NCI-H1694 (cell line): ENCODE measurements at places on chromosomes 3 and 15.
A peak's percentile ranks its signal among the peaks of the same experiment; 100 is the strongest.

- DNase-seq = no peak
These were observed 319.2 kb downstream of the FGF12 start for GRCh38 chr3:192408007-192408646.

- DNase-seq = no peak
These were observed 185.8 kb downstream of the KCNH8 start for GRCh38 chr3:19334120-19334519.

GRCh38 chr15:52673734-52674133 lies 5.5 kb downstream of the ATOSA start:
- DNase-seq = no peak

DNA sequence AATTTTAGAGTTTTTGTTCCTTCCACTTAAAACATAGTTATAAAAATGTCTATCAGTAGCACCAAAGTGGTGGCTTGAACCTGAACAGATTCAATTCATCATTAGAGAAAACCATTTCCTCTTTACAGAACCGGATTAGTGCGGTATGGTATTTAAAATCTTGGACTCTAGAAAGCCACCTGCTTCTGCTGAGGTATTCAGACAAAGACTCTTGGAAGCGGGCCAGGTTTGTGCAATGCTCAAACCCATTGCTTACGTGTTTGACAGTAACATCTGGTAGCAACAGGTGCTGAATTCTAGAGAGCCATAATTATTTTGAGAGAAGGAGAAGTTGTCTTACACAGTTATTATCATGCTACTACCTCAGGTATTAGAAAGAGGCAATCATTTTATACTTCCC lies 290.5 kb downstream of the NAALADL2 start:
- DNase-seq = peak; percentile 63

DNA sequence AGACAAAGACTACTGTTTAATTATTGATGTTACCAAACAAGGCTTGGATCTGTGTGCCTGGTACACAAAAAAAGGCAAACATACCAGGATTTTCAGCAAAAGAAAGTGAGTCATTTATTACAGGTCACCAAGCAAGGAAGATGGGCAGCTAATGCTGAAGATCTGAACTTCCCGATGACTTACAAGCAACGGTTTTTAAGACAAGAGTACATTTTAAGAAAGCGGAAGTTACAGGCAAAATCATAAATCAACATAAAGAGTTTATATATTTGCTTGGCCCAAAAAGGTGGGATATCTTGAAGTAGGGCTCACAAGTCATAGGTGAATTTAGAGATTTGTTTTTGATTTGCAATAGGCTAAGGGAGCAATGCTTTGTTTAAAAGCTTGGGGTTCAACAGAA lies 125.4 kb upstream of the SPATA16 start:
- no peak for DNase-seq

DNA sequence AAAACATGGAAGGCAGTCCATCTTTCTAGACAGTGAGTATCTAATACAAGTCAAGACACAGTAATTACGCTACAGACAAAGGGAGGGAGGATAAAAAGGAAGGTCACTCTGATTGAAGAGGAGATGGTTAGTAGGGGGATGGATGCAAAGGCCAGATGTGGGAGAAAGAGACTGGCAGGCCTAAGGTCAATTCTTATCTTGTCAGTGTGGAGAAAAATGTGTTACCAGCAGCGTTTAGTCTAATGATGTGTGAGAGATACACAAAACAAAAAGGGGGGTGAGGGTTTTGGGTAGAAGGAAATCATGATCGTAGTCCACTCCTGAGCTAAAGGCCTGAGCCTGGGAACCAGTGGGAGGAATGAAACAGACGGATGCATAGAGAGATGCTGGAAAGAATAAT lies 46.7 kb downstream of the RFTN1 start:
- DNase-seq = no peak

DNA sequence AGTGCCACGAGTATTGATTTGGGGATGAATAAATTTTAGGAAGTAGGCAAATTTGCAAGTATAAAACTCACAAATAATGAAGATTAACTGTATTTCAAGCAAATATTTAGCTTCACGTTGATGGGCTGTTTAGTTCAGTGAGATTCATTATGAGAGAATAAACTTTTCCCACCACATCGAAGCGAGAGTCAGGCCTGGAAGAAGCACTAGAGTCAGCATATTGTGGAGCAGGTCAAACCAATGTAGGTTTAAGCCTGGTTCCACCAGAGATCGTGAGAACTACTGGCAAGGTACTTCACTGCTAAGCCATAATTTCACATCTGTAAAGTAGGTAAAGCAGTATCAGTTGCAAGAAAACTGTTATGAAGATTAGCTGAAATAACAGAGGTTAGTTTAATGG lies 22.3 kb downstream of the WDR49 start:
- DNase-seq = no peak

GRCh38 chr3:178267158-178267844 lies 268.9 kb upstream of the KCNMB2 start:
- no peak for DNase-seq

- no peak for DNase-seq
These were observed 60.4 kb upstream of the LRRC3B start for GRCh38 chr3:26562021-26562768.

DNA sequence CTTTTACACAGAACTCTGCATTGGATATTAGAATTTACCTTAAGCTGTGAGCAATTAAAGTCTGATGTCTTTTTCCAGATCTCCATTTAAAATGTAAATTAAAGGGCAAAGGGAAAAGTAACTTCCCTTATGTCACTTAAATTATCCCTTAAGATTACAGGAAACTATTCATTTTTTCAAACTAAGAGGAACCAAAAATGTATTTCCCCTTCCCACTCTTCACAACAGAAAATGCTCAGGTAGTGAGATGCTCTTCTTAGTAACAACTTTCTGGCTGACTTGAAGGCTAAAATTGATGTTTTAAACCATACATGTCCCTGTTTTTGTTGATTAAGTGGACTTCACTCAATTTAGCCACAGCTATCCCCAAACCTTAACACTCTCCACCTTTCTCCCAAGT lies 17.6 kb downstream of the RSL24D1 start:
- no peak for DNase-seq

DNA sequence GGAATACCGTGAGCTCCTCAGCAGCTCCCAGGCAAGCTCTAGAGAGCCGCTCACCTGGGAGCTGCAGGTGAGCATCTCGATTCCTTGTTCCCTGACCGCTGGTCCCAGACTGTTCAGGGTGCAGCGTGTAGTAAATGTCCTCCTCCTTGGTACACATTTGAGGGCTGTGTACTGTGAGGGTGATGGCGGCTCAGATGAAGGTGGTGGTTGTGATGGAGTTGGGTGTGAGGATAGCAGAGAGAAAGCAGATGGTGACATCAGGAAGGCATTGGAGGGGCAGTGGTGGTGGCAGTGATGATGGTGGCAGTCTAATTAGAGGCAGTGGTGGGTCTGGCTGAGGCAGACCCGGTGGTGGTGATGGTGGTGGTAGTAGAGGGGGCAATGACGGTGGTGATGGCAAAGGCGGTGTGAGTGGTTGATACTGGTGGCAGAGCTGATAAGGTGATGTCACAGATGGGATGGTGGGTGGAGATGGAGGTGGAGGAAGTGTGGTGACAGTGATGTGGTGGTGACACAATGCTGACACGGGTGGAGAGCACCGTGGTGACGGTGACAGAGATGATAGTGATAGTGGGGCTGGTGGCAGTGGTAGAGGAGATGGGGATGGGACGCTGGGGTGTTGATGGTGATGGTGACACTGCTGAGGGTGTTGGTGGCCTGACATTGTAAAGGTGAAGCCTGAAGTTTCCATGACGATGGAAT lies at the start of gene DNAJB8:
Gene DNAJB8, minus strand, starts transcription at position 51 of the 702 bp plus-strand sequence. CDS start 3,645 bp downstream, outside the sequence.
- DNase-seq = no peak

DNA sequence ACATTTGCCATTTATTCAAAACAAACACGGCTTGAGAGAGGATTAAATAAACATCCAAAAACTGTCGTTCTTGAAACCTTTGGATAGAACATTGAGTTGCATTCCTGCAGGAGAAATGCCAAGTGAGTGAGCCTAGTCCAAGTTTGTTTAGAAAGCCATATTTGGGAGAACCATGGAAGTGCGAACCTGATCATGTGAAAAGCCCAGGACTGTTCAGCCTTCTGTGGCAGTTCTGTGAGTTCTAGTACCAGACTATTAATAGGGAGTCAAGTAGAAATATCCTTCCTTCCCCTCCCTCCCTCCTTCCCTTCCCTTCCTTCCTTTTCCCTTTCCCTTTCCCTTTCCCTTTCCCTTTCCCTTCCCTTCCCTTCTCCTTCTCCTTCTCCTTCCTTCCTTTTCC lies 470.4 kb downstream of the LPP start:
- DNase-seq = no peak

- DNase-seq = no peak
These were observed 359.1 kb downstream of the CLSTN2 start for GRCh38 chr3:140294058-140294457.

DNA sequence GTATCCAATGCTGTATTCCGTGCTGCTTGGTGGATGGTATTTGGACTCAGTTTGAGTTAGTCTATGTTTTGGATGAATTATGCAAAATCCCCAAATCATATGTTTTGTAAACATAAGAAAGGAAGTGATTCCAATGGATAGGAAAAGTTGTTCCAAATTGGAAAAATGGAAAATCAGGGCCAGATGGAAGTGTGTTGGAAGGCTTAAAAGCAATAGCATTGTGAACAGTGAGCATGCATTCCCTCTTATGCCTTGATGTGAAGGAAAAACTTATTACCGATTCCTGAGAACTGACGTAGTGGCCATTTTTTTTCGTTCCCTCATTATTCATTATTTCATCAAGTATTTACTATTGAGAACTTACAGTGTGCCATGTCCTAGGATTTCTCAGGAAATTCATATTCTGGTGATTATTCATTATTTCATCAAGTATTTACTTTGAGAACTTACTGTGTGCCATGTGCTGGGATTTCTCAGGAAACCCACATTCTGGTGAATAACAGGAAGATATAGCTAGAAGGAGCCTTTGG lies 144.1 kb upstream of the TPRG1 start:
- no peak for DNase-seq

DNA sequence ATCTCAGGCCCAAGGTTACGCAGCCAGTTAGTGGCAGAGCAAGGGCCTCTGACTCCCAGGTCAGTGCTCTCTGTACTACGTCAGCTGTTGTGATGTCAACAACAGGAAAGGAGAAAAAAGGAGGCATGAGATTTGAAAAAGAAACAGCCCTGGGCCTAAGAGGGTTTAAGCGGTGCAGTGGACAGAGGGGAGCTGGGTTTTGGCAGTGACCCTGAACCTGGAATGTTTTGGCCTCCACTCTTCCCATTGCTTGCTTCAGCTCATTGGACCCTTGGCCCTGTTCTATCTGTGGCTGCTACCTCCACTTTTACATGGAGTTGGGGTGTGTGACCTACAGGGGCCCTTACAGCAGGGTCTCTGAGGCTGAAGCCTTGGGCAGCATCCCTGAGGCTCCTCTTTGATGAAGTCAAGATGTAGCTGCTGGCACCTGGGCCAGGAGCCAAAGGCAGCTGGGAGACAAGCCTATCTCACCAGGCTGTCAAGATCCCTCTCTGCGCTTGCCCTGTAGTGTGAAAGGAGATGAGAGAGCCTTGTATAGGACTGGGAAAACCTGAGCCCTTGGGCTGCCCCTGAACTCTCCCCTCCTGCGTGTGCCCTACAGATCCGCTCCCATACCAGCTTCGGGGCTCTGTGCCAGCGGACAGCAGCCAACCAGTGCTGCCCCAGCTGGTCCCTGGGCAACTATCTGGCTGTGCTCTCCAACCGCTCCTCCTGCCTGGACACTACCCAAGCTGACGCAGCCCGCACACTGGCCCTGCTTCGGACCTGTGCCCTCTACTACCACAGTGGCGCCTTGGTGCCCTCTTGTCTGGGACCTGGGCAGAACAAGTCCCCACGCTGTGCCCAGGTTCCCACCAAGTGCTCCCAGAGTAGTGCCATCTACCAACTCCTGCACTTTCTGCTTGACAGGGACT lies 8.7 kb downstream of the DISP2 start:
- no peak for DNase-seq

GRCh38 chr3:111999484-112000324 lies 982 bp downstream of the TAGLN3 start:
- DNase-seq = no peak

GRCh38 chr3:66478960-66479359 lies 21.9 kb downstream of the LRIG1 start:
- no peak for DNase-seq

GRCh38 chr3:115165266-115165665 lies 18.2 kb upstream of the ZBTB20 start:
- DNase-seq = no peak

DNA sequence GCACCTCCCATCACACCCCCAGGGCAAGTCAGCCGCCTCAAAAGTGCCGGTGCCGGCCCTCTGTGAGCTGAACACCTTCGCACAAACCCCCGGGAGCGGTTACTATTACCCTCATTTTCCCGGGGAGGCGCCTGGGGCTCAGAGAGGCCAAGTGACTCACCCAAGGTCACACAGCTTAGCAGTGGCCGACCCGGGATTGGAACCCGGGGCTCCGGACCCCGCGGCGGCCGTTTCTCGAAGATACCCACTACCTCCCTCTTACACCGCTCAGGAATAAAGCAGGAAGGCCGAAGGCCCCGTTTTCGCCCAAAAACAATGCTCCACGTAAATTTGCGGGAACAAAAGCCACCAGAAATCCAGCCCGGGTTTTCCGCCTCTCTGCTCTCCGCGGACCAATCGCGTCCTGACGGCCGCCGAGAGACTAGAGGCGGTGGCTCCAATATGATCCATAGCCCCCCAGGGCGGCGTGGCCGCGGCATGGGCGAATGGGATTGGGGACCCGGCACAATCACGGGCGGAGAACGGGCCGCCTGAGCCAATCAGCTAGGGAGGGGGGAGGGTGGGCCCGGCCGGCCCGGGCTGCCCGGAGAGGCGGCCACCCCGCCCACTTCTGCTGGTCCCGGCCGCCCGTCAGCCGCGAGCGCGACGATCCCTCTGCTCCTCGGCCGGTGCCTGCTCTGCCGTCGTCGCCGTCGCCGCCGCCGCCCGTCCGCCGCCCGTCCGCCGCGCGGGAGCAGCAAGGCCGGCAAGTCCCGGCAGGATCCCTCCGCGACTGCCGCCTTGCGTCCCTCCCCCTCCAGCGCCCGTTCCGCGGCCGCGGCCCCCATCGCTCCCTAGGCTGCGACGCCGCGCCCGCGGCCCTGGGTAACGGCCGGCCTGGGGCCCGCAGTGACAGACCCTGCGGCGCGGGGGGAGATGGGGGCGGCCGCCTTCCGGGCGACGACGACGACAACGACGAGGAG lies 177.0 kb downstream of the OR4M2 start:
- DNase-seq = no peak

GRCh38 chr3:5068531-5069050 lies 53.5 kb upstream of the ARL8B start:
- DNase-seq = no peak

DNA sequence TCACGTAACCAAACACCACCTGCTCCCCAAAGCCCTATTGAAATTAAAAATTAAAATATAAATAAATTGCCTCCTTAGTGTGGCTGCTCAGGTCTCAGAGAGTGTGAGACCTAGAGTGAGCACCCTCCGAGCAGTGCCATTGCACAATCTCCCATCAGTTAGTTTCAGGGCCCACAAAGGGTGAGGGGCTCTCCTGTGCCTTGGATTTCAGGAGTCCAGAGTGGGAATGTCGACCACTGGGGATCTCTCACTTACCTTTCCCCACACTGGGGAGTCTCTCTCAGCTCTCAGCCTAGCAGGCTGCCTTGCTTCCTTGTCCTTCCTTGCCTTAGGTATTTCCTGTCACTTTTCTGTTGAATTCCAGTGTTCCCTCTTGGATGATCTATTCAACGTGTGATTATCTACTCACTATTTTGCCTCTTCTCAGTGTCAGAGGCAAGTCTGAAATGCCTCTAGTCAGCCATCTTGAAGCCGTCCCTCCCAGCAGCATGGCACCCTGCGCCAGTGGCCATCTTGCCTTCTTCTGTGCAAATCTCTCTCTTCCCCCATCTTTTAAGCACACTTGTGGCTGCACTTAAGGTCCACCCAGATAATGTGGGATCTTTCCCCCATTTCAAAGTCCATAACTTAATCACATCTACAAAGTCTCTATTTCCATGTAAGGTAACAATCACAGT lies 119.3 kb downstream of the LRRK1 start:
- no peak for DNase-seq
